ENCODE measurements at places on chromosomes 3 and 15.
A peak's percentile ranks its signal among the peaks of the same experiment; 100 is the strongest.

GRCh38 chr3:3196148-3196861, 16.8 kb upstream of the CRBN start:
- no peak for DNase-seq

DNA sequence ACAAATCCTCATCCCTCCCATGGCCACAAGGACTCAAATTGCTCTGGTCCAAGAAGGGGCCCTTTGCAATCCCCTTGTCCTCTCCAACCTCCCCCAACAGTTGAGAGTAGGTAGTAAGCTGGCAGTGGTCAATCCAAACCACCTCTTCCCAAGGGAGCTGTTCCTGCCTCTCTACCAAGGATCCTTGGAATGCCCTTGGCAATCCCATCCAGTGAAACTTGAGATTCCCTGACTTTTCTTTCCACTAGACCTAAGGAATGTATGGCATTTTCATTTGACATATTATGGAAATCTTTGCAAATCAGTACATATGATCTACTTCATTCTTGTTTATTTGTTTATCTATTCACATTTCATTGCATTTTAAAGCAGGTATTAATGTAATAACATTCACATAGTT, 4.8 kb upstream of the RBP2 start:
- DNase-seq, result no peak

DNA sequence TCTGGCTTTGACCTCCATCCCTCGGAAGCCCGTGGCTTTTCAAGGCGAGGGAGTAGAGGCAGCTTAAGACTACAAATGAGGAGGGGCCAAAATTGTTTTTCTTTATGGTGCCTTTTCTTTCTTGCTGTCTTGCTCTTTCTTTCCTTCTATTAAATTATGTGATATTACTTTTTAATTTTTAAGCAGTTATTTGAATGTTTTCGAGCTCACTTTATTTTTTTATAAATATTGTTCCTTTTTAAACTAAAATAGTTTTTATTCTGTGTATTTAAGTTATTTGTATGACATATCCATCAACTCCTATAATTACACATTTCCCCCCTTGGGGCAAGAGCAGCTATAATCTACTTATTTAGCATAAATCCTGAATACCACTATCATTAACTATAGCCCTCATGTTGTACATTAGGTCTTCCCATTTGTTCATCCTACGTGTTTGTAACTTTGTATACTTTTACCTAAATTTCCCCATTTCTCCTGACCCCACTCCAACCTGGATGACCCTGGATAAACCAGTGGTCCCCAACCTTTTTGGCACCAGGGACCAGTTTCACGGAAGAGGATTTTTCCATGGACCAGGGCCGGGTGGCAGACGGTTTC, 622 bp upstream of the PLSCR1 start:
- DNase-seq, result no peak

- no peak for DNase-seq
These were observed 3.9 kb upstream of the DNAJA4 start for GRCh38 chr15:78260489-78260888.

GRCh38 chr3:51538459-51539290, at the start of gene RAD54L2:
TSS of gene RAD54L2 (plus strand) at chr3:51538719. CDS start at chr3:51590421, 51,702 bp downstream.
- peak; percentile 81 for DNase-seq

- no peak for DNase-seq
These were observed 11.4 kb downstream of the TMED3 start for GRCh38 chr15:79322306-79322705.

- no peak for DNase-seq
These were observed 7.4 kb downstream of the PSMD2 start for GRCh38 chr3:184306341-184306972.

- DNase-seq, result no peak
These were observed 261.3 kb upstream of the NSMCE3 start for GRCh38 chr15:29530966-29531365.

DNA sequence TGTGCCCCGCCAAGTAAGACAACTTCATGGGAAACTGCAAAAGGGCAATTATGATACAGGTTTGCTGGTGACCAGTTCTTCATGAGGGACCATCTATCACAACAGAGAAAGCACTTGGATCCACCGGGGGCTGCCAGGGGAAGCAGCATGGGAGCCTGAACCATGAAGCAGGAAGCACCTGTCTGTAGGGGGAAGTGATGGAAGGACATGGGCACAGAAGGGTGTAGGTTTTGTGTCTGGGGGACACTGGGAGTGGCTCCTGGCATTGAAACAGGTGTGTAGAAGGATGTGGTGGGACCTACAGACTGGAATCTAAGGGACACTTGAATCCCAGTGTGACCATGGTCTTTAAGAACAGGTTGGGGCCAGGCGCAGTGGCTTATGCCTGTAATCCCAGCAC, 22.6 kb downstream of the MKRN2 start:
- DNase-seq, result no peak

- DNase-seq, result no peak
These were observed 153.4 kb downstream of the OTOL1 start for GRCh38 chr3:161649900-161650484.

DNA sequence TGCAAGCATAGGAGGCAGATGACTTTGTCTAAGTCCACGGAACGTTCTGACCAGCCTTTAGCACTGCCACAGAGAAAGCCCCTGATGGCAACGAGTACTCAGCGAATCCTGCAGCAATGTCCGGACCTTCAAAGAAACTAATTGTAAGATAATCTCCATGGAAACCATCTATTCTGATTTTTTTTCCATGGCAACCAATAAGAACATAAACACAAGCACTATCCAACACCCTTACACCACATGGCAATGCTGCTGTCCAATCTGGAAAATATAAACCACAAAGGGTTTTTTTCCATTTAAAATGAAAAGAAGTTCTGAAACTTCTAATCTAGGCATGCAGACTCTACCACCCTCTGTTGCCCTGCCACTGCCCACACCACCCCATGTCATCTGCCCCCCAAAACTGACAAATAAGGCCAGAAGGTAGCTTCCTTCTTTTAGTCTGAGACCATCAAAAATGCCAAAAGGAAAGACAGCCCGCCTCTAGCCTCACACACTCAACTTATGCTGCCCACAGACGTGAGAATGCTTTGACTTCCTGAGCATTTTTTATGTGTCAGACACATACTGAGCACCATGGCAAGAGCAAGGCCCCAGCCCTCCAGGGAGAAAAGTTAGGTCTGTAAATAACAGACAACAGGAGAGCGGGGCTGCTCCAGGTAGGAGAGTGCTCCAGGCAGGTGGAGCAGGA, 44.5 kb downstream of the POC1A start:
- DNase-seq, result no peak

DNA sequence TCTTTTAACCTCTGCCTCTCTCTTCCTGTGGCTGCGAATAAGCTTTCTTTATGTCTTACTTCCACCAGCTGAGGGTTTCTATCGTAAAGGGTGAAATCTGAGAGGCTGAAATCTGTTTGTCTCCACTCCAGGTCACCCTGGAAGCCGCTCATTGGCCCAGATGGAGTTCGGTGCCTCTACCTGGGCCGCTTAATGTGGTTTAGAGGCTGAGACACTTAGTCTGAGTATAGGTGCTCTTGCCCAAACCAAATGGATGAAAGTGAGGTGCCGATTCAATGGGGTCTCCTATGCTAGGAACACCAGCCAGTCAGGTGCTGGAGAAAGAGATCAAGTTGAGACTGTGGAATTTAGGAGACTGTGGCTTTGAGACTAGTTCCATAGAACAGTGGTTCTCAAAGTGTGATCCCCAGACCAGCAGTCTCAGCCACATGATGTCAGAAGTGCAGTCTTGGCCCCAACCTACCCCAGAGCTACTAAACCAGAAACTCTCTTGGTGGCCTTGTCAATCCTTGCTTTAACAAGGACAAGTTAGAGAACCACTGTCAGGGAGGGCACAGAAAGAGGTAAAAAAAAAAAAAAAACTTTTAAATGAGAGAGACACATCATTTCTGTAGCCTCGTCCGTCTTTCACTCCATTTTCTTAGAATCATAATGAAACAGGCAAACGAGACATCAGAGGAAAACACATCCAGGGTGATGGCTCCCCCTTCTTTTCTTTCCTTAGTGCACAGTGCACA, 54.9 kb upstream of the CCR2 start:
- DNase-seq, result no peak

DNA sequence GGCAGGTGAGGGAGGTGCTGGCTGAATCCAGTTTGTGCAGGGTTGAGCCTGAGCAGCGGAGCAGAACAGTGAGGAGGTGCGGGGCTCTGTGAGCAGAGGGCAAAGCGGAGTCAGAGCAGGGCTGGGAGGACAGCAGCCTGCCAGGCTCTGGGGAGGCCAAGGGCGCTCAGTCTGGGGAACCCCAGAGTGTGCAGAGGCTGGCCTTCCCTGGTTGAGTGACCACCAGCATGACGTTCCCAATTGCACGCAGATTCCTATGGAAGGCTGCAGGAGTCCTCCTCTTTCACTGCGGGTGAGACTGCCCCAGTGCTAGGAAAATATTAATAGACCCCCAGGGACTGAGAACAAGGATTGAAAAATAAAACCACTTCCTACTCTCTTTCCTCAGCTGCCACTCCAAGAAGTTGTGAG, 13.2 kb downstream of the MRAS start:
- DNase-seq, result no peak

GRCh38 chr3:172125963-172126457, 86.6 kb downstream of the FNDC3B start:
- DNase-seq, result no peak

GRCh38 chr15:41483115-41483514, 10.6 kb upstream of the ITPKA start:
- no peak for DNase-seq

- DNase-seq, result no peak
These were observed 33.7 kb downstream of the SUSD5 start for GRCh38 chr3:33184863-33185262.

GRCh38 chr3:82676356-82677026, 915.0 kb upstream of the GBE1 start:
- DNase-seq, result no peak

- DNase-seq, result no peak
These were observed 621.4 kb downstream of the PDCD6IP start for GRCh38 chr3:34419801-34420200.

GRCh38 chr3:129491794-129492193, 36.6 kb upstream of the RHO start:
- no peak for DNase-seq

DNA sequence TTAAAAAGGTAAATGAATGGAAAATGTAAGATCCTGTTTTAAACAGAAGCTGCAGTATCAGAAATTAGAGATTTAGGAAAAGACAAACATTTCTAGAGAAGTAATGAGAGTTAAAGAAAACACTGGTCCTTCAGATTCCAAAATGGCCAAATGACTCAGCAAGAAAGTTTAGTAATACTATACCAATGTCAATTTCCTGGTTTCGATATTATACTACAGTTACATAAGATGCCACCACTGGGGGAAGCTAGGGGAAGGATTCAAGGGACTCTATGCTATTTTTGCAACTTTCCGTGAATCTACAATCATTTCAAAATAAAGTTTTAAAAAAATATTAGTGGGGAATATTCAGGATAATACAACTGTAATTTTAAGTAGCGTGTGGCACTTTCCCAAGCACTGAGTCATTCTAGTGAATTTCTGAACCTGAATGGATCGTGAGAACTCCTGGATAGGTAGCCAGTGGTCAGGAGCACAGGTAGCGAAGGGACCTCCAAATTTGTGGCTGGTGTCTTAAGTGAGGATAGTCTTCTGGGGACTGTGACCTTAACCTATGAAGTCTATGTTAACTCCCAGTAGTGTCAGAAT, 37.6 kb downstream of the TMCC1 start:
- no peak for DNase-seq

- DNase-seq, result peak; percentile 1
These were observed 29.9 kb upstream of the LRTM1 start for GRCh38 chr3:54957711-54958110.

DNA sequence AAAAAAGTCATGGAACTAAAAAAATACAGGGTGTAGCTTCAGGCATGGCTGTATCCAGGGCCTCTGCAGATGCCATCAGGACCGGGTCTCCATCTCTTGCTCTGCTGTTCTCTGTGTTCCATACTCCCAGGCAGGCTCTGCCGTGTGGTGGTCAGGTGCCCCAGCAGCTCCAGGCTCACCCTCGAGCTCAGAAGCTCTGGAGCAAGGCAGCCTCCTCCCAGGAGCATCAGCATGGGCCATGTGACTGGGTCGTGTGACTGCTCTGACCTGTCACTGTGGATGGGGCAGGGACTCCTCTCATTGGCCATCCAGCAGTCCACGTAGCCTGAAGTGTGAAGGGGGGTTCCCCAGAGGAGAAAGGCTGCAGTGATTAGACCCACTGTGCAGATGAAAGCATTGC, 8.5 kb downstream of the FBLN2 start:
- DNase-seq, result no peak

DNA sequence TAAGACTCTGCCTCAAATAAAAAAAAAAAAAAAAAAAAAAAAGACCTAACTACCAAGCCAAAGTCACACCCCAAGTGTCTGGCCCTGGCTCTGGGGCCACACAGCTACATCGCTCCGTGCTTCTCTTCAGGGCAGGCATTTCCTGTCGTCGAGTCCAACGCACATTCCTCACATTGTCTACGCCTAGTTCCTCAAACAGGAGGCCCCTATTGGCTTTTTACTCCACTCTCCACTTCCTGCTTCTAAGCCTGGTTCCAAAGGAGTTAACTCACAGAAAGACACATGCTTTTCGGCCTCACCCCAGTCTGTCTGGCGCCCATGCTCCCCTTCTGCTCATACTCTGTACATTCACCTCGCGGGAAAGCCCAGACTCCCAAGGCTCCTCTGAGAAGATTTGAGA, 28.8 kb downstream of the KNG1 start:
- DNase-seq, result no peak

- DNase-seq, result no peak
These were observed 80.3 kb downstream of the FILIP1L start for GRCh38 chr3:100033903-100034471.

DNA sequence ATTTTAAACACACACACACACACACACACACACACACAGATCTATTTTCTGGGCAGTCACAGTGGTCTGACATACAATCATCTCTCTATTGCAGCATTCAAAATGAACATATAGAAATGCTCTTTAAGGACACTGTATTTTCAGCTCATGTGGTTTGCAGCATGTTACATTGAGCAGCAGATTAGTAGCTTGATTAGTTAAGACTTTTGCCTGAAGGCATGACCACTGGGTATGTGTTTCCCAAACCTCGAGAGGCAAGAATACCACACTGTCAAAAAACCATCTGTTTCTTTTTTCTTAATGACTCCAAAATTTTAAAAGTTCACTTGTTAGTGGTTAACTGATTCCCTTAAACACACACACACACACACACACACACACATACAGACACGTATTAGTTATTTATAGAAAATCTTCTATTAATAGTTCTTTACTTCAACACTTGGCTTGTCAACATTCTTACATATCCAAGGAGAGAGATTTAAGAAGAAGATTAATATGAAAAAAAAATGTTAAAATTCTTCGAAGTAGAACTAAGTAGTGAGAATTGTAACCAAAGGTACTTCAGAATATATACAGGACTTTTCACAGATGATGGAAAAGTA, 518.2 kb downstream of the CADM2 start:
- no peak for DNase-seq

DNA sequence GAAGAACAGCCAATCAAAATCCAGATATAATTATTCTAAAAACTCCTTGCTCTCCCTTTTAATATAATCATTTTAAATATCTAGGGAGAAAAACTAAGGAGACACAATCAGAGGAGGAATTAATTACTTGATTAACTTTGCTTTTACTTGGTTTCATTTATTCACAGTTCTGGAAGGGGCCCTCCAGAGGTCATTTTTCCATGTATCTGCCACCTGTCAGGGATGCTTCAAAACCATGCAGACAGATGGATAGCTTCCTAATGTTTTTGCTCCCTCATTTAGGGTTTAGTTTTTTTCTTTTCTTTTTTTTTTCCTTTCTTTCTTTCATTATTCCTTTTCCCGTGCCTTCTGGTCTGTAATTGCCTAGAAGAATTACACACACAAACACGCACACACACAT, 438.1 kb upstream of the ARPP21 start:
- DNase-seq, result no peak

GRCh38 chr15:49855917-49856637, 235.2 kb downstream of the DTWD1 start:
- no peak for DNase-seq

Measured in NCI-H2081 (cell line).